Activated CD4-positive, alpha-beta T cell treated with anti-CD3 and anti-CD28 coated beads for 48 hours (primary cell): ENCODE measurements at places on chromosomes 5 and 9.
A peak's percentile ranks its signal among the peaks of the same experiment; 100 is the strongest.

DNA sequence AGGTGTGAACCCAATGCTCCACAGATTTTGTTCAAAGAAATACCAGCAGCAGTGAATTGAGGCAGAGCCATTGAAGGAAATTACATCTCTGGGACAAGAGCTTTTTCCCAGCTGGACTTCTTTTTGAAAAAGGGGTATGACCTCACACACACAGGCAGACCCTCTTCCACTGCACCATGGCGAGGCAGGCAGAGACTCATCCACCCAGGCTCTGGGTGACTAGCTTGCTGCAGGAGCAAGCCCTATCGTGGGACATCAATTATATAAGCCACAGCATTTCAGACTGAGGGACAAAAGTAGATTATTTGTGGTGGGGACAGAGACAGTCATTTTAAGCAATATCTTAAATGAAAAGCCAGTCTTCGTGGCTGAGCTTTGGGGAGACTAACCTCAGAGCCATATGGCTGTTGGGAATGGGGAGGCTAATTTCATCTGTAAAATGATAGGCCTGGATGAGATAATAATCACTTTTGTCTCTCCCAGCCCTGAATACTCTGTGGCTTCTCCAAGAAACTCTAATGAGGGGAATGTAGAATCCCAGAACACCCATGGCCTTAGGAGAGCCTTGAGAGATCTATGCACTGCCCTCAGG lies 113.1 kb upstream of the TNC start:
- no peak for DNase-seq

DNA sequence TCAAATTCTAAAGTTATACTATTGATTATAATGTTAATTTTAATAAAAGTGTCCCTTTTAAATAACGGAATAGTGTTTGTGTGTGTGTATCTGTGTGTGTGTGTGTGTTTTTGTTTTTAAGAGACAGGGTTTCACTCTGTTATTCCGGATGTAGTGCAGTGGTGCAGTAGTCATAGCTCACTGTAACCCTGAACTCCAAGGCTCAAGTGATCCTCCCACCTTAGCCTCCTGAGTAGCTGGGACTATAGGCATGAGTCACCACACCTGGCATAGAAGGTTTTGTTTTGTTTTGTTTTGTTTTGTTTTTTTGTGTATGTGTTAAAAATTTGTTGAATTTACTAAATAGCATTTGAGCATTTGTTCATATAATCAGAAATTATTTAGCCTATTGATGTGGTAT lies 64.6 kb downstream of the YTHDC2 start:
- DNase-seq: no peak

DNA sequence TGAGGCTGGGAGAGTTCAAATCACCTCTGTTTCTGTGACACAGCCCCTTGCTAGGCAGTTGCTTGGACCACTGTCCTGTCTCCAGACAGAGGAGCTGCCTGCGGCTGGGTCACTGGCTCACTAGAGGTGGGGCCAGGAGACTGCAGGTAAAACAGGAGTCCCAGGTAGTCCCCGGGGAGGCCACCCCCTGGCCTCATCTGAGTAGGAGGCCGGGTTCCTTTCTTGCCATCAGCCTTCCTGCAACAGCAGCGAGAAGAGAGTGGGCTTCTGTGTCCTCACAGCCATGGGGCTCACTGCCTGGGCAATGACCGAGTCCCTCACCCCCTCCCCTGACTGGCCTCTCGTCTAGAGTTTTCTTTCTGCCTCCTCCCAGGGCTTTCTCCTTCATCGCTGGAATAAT lies 197.5 kb downstream of the CDK5RAP2 start:
- no peak for DNase-seq

DNA sequence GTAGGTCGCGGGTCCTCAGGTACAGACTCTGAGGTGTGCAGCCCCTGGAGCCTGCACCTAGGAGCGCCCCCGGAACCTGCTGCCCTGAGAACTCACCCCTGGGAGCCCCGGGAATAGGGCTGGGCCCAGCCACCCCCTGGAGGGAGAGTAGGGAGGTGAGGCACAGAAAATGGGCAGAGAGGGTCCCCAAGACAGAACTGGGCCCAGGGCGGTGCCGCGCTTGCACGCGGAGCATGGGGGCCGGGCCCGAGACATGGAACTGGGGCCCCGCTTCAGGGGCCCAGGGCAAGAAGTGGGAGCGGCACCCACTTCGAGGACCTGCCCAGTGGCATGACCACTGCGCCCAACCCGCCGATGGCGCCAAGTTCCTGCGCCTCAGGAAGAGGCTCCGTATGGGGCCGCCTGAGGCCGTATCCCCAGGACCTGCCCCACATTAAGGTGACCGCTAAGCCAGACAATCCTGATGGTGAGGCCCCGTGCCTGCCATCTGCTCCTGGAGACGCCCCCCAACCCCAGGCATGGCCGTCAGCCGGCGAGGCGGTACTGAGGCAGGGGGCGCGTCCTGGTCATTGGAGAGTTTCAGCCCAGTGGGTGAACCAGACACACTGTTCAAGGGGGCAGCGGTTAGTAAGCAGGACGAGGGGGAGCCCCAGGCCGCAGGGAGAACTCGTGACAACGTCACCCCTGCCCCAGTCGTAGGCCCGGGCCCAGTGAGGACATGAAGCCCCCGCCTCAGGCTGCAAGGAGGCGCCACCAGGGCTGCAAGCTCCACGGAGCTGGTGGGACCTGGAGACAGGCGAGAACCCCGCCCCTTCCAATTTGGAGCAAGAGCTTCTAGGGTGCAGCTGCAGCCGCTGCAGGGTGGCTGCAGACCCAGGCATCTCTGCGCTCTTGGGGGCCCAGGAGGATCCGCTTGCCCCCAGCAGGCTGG lies 89.5 kb upstream of the PUM3 start:
- no peak for DNase-seq

DNA sequence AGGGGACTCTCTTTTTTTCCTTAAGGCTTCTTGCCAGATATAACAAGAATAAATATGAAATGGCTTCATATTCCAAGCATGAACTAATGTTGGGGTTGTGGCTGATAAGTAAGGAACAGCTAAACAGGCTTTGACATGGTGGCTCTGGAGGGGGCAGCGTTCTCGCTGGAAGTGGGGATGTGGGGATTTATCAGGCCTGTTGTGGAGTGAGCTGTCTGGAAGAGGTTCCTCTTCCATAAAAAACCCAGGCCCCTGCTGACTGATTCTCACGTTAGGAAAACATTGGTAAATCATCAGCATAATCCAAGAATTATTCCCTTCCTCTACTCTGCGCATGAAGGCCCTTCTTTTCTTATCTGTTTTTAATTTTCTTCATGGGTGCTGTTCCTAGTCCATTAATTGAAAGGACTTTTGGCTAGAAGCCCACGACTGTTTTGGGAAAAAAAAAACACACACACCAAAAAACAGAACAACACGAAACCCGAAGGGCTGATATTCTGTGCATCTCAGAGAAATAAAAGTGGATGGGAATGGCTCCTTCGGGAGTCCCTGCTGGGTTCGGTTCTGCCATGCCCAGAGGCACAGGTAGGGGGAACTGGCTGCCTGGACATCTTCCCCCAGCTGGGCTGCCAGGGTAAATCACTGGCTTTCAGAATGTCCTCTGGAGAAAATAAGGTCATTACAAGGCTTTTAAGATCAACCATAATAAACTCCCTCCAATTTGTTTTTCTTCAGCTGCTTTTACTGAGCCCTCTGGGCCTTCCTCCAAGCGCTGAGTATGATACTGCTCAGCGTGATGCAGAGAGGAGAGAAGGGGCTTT lies 297.0 kb downstream of the SLIT3 start:
- no peak for DNase-seq

- DNase-seq: no peak
These were observed 66.1 kb upstream of the TBCA start for GRCh38 chr5:77842243-77842642.

- DNase-seq: peak; percentile 45
These were observed 958 bp upstream of the HSPA5 start for GRCh38 chr9:125241863-125242739.

DNA sequence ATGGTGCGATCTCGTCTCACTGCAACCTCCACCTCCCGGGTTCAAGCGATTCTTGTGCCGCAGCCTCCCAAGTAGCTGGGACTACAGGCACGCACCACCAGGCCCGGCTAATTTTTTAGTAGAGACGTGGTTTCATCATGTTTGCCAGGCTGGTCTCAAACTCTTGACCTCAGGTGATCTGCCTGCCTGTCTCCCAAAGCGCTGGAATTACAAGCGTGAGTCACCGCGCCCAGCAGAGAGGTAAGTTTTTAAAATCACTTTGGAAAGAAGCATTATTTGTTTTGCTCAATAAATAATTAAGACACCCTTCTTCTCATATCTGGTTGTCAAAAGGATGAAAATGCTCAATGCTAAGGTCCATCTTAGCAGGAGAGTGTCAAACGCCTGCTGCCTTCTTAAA lies 48.5 kb upstream of the STXBP1 start:
- DNase-seq: no peak

- no peak for DNase-seq
These were observed 24.4 kb upstream of the SCAMP1 start for GRCh38 chr5:78335976-78336375.

DNA sequence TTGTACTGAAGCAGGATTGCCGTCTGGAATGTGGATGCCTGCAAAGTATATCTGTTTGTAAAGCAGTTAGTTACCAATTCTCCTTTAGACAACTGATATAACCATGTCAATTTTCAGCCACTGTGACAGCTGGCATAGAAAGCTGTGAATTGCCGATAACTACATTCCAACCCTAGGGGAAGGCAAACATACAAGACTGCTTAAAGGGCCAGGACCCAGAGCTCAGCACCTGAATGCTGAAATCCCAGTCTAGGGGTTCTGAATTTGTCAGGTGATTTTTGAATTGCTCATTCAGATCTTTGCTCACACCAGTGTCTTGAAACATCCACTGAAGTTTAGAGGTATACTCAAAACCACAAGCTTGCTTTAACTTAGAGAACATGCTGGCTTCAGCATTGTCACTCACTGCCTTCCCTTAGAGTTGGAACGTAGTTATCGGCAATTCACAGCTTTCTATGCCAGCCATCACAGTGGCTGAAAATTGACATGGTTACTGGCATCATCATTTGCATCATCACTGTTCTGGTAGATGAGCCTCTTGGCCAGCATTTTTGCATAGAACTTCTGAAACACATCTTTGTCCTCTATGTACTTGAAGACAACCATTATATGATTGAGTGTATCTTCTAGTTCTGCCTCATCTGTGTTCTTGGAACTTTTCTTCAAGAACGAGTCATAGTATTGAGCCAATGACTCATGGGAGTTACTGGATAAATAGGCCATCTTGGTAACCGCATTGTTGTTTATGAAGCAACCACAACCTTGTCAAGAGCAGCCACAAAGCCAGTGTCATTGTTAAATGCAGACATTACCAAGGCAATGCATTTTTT lies 82.1 kb downstream of the CCDC192 start:
- peak; percentile 24 for DNase-seq

DNA sequence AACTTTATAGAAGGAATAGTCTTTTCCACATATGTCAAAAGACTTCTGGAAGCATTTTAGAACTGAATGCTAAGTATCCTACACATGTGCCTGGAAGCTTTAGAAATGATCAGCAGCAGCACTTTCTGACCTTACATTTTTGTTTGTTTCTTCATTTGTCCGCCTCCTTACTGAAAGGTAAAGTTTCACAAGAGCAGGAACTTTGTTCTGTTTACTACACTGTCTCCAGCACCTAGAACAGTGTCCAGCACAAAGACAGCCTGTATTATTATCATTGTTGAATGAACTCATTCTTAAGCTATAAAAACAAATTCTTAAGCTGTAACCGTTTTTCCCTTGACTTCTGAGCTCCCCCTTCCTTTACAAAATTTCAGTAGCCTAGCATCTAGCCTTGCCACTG lies 14.8 kb downstream of the PIP5K1B start:
- DNase-seq: no peak

- no peak for DNase-seq
These were observed 64.1 kb downstream of the SMIM23 start for GRCh38 chr5:171849585-171850323.

GRCh38 chr5:150119421-150120061 lies 33.2 kb upstream of the CSF1R start:
- no peak for DNase-seq

DNA sequence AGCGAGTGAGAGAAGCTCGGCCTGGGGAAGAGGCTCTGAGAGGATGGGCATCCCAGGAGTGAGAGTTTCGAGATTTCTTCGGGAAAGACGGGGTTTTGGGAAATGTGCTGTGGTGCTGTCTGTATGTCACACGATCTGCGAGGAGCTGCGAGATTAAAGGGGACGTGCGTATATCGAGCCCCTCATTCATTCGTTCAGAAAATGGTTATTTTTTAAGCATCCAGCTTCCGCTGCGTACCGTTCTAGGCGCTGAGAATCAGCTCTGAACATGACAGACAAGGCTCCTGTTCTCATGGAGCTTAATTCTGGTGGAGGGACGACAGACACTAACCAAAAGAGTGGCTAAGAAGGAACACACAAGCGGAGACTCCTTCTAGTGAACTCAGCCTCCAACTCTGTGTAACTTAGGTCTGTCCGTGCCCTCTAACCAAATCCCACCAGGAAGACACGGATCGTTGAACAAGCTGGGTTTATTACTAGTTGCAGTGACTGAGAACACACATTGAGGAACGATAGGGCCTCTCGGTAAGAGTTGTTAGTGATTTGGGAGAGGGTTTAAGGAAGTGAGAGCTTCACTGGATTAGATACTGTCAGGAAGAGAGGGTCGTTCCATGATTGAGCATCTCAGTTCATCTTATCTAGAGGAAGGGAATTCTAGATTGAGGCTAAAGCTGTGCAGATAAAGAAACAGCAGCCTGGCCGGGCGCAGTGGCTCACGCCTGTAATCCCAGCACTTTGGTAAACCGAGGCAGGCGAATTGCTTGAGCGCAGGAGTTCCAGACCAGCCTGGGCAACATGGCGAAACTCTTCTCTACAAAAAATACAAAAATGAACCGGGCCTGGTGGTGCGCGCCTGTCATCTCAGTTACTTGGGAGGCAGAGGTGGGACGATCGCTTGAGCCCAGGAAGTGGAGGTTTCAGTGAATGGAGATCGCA lies 1.0 kb upstream of the FBXW11 start:
- peak; percentile 25 for DNase-seq

DNA sequence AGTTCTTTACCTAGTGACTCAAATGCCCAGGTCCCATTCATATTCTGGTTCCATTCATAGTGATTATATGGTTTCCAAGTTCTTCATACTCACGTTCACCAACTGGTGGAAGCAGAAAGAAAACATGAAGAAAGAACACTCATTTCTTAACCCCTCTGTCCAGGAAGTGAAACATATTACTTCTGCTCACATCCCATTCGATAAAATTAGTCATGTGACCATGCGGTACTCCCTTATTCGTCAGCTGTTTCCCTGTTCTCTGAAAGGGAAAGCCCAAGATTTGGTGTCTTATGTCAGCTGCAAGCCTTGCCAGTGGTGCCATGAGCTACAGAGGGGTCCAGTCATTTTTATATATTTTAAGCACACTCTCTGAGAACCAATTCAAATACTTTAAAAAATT lies 387.0 kb upstream of the DMAC1 start:
- DNase-seq: peak; percentile 11

GRCh38 chr5:27810458-27810857 lies 772.1 kb upstream of the CDH9 start:
- no peak for DNase-seq
